MG63 (cell line): ENCODE measurements at places on chromosomes 7 and 10.
A peak's percentile ranks its signal among the peaks of the same experiment; 100 is the strongest.

DNA sequence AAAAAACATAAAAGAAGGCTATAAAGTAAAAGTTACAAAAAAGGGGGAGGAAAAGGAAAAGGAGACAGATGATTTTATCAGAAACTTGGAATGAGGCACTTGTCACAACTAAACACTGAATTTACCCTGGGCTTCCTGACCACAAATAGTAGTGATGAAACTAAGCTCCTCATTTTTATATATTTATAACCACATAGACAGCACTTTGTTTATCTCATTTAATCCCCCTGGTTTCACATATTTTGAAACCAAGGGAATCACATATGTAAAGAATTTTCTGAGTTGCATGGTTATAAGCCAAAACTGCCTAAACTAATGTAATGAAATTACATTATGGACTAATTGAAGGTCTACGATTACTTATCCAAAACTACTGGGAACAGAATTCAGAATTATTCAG is 39.6 kb upstream of the MET start:
- no peak for DNase-seq

DNA sequence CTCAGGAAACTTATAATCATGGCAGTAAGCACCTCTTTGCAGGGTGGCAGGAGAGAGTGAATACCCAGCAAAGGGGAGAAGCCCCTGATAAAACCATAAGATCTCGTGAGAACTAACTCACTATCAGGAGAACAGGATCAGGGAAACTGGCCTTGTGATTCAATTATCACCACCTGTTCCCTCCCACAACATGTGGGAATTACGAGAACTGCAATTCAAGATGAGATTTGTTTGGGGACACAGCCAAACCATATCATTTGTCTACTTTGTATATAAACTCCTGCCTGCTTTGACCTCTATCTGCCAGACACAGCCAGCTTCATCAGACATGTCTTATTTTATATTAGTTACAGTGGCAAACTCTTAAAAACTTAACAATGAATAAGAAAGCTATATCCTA is 50.4 kb downstream of the ARMC3 start:
- no peak for DNase-seq

- DNase-seq = no peak
Observed at GRCh38 chr7:81232084-81232799, 313.4 kb upstream of the SEMA3C start.

GRCh38 chr7:47258798-47259197 is 323.1 kb downstream of the TNS3 start:
- DNase-seq = no peak

DNA sequence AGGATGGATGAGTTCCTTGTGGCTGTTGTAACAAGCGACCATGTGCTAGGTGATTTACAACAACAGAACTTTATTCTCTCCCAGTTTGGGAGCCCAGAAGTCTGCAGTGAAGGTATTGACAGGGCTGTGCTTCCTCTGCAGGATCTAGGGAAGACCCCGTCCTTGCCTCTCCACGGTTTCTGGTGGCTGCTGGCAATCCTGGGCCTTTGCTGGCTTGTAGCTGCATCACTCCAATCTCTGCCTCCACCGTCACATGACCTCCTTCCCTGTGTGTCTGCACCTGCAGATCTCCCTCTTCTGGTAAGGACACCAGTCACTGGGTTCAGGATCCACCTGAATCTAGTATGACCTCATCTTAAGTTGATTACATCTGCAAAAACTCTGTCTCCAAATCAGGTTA is 115.6 kb downstream of the GLRX3 start:
- DNase-seq = no peak

GRCh38 chr10:104546756-104547155 is 94.3 kb upstream of the SORCS3 start:
- no peak for DNase-seq

DNA sequence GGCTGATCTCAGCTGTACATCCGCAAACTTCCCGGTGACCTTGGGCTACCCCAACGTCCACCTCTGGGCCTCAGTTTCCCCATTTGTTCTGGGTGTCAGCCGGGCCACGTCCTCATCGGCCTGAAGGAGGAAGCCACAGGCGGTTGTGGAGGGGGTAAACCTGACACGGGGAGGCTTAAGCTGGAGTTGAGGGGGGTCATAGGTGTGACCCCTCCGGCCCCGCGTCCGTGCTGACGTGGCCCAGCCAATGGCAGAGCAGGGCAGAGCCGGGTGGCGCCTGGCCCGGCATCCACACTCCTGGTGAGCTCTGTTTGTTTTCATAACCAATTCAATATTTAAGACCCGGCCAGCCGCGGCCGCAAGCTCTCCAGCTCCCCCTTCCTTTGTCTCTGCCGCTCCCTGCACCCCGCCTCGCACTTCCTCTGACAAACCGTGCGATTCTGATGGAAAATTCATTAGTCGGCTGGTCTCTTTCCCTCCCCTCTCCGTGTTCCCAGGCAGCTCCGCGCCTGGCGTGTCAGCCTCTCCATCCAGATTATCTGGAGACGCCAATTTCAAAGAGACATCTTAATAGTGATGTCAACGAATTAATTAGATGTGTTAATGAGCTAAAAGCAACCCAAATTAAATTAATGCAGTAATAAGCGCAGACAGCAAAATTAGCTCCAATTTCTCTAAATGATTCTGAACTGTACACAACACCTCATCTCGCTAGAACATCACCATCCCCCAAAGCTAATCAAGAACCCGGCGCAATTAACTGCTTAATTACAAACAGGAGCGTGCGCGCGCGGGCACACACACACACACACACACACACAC is 55.4 kb downstream of the MICALL2 start:
- DNase-seq = peak; percentile 80

DNA sequence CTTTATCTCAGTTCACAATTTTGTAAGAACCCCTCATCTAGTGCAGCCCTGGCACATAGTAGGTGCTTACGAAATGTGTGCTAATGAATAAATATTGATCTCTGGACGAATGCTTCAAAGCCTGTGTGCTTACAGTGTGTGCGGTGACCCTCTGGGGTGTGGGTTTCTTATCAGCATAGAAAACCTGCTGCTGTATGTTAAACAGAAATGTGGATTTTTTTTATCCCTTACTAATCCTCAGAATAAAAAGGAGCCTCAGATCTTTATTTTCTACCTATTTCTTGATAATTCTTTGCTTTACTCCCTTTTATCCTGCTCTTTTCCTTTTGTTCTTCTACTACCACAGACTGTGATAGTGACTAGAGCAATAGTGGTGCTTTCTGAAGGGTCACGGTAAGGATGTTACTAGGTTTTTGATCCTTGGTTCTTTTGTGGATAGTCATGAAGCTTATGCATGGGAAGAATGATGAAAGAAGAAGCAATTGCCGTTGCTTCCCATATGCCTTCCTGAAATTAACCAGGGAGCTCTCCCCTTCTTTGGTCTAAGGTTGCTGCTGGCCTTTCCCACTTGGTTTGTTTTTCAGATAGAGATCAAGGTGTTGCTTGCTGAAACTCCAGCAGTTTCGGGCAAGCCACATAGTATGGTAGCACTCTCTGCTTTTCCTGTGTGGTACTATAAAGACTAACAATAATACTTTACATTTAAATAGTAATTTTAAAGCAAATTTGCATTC is 44.7 kb downstream of the SPAG6 start:
- no peak for DNase-seq

- DNase-seq = no peak
Observed at GRCh38 chr10:48545462-48546145, 59.3 kb downstream of the ARHGAP22 start.

DNA sequence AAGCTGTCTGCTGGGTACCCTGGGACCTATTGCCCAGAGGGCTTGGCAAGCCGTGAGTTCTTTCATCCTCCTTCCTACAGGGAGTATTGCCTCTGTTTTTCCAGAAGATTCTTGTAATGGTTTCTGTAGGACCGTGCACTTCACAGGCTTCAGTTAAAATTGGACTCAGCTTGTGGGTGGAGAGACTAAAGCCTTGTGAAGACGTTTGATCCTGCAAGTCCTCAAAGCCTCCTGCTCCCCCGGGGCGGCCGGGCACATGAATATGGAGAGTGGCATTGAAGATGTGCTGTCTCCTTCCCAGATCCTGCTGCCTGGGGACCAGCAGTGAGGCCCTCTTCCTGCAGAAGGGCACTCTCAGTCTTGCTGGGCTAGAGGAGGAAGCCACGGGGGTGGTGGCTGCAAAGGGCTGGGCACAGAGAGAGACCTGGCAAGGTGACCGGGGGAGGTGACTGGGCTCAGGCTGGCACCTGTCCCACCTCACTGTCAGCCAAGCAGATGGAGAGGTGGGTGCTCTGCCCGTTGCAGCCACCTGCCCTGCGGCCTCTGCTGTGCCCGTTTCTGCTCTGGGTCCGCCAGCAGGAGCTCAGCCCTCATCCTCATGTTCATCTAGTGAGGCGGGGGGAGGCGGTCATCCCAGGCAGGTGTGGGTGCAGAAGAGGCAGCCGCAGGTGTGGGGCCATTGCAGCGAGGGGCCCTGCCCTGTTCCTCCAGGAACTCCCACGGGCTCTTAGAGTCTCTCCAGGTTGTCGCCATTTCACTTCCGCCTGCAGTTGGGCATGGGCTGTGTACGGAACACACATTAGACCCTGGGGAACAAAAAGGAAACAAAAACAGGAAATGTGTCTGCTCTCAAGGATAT is 55.7 kb downstream of the TMEM209 start:
- no peak for DNase-seq

DNA sequence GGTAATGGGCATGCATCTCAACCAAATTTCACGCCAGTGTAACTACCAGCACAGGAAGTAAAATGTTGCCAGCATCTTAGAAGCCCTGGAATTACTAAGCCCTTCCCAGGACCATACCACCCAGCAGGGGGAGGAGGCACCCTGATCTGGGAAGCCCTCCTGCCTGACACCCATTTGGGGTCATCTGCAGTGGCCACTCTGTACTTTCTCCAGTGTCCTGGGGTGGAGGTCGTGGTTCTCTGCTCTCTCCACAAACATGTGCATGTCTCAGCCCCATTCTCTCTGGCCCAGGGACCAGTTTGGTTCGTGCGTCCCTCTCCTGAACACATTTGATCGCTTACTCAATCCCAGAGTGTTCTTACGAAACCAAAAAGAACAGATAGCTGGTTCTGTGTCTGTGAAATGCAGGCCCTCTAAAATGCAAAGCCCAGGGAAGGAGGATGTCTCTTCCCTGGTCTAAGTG is 9.4 kb upstream of the LRRC27 start:
- DNase-seq = no peak

DNA sequence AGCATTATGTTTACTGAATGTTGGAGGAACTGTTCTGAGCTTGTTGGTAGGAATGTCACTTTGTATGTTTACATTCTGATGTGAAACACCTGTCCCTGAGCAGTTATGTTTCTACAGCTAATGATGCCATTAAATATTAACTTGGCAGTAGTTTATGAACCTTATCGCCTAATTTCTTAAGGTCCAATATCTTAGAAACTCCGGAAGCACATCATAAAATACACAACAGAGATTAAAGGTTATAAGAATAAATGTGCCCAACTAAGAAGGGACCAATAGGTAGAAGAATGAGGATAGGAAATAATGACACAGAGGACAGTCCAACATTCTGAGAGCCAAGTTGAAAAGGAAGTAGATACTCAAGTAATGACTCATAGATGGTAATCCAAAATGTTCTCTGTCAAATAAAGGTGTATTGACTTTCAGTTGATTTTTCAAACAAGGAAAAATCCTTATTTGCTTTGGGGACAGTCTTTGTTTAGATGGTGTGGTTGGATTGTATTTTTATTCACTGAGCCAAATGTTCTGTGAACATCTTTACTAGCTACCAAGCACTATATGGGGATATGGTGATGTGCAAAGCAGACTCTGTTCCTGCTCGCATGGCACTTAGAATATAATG is 31.9 kb downstream of the LCOR start:
- no peak for DNase-seq

DNA sequence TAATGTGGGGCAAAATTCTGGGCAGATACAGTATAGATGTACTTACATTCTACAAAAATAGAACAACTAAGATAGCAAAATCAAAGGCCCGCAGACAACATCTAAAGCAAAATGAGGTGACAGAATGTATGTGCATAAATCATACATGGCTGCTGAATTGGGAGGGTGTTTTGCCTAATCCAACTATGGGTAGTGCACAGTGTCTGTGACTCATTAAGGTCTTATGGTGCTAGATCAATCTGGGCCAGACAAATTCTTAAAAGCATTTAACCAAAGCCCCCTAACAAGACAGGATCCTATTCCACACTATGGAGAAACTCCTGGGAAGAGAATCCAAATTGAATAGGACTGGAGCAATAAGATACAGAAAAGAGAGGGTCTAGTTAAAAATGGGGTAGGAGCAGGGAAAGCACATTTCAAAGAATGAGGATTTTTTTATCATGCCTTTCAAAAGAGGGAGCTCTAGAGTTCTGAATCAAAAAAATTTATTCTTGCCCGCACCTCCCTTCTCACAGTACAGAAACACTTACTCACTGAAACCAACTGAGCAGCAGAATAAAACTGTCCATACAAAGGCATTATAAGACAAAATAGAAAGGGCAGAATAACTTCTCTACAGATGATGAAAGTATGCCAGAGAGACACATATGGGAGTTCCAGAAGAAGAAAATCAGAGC is 181.3 kb downstream of the RNLS start:
- no peak for DNase-seq

- DNase-seq = no peak
Observed at GRCh38 chr7:12458520-12459131, 55.0 kb upstream of the VWDE start.

DNA sequence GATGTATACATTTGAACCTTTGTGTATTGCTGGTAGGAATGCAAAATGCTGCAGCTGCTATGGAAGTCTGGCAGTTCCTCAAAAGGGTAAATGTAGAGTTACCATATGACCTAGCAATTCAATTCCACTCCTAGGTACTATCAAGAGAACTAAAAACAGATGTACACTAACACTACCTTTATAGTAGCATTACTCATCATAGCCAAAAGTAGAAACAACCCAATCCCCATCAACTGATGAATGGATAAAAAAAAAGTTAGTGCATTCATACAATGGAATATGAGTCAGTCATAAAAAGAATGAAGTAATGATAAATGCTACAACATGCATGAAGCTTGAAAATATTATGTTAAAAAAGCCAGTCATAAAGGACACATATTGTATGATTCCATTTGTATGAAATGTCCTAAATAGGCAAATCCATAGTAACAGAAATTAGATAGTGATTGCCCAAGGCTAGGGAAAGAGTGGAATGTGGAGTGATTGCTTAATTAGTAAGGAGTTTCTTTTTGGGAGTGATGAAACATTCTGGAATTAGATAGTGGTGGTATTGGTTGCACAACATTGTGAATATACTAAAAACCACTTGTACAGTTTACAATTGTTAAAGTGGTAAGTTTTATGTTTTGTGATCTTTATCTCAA is 96.4 kb upstream of the AOAH start:
- no peak for DNase-seq

DNA sequence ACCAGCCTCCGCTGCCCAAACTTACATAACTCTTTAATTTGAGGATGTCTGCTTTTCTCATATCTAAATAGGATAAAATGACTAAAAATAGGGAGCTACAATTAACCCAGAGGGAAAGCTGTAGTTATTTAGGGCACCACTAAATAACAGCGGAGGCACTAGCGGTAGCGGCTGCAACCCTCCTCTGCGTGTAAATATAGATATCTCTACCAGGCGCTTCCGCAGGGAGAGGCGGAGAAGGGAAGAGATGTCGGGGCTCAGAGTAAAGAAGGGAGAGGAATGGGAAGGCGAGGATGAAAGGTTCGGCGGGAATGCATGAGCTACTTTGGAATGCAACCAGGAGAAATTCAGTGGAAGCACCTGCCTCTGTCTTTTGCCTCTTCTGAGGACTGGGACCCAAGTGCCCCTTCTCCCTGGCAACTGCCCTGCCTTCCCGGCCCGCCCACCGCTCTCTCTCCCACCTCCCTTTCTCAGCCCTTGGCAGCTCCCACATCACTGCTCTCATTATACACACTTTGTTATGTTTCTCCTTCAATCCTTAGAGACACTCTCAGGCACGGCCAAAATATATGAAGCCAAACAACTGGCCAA is 698.3 kb downstream of the PARD3 start:
- DNase-seq = no peak

GRCh38 chr7:100418930-100419659 is 9.4 kb downstream of the ZCWPW1 start:
- no peak for DNase-seq
